ENCODE measurements at places on chromosomes 2 and 18.

DNA sequence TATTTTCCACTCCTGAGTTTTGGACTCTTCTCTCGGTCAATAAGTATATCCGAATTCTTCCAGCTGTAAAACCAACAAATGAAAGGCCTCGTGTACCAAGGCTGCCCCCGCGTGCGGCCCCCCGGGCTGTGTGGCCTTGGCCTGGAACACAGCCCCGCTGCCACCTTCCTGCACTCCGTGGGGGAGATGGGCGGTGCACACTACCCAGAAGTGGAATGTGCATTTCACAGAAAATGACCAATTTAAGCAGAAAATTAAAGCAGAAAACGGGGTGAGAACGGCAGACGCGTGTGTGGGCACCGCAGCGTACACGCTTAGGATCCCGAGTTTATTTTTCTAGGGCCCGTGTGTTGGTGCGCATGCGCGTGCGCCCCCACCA lies 34.4 kb upstream of the ZNF516 start:
- no peak for DNase-seq

DNA sequence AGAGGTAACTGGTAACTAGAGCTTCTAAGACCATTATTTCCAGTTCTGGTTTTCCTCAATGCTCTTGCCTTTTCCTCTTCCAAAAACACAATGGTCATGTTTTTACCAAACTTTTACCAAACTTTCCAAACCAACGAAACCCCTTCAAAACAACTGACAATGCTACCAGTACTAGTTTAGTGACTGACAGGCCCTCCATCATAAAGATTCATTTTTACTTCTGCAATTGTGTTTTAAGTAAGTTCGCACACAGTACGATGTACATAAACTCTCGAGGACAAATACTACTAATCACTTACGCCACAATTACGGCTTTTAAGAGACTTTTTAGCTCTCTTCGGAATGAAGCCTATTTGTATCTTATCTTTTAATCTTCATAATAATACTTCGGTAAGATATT lies 900 bp downstream of the C18orf32 start:
- no peak for DNase-seq

DNA sequence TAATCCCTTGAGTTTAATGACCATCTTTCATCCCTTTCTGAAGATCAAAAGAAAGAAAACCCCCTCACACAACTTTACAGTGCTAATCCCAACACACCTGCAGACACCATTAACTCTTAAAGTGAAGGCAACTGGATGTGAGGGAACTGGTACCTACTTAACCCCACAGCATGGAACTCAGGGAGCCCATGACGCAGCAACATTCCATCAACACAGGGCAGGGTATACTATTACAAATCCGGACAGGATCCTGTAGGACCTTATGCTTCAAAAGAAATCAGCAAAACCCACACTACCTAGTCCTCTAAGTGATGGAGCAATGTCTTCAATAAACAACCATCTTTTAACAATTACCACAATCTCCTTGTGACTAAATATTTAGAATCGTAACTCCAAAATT lies 78.6 kb downstream of the FARSB start:
- DNase-seq: peak; percentile 14

DNA sequence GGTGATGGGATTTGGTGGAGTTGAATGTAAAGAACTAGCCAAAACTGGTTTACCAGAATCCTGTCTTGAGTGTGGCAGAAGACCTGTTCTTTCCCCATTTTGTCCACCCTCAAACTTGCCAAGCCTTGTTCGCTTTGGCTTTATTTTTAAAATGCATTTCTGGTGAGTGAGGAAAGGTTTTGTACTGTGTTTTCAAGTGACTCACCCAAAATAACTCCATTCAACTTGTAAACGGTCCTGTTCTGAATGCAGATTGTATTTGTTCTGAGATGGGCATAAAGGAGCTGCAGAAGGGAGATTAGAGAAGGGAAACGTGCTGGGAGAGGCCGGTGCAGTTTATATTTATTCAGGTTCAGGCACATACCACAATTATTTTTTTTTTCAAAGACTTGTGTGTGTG lies 5.3 kb upstream of the ITPRID2 start:
- DNase-seq: peak; percentile 31

- no peak for DNase-seq
Measured at GRCh38 chr18:26702086-26702485, 153.7 kb upstream of the KCTD1 start.

DNA sequence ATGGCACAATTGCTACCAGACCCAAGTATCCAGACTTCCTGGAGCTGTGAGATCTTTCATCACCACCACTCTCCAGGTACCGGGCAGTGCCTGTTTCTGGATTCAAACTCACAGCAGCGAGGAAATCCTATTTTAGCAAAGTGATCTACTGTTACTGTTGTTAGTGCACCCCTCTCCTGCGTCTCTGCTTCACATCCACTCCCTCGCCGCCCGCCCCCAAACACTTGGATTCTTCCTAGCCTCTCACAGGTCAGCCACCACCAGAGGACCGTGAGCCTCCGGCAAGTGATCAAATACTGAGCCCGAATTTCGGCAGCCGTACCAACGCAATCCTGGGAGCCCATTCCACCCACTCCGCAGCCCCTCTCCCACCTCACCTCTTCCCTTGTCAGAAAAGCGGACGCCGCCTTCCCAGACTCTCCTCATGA lies 519 bp downstream of the METTL4 start:
- peak; percentile 85 for DNase-seq

DNA sequence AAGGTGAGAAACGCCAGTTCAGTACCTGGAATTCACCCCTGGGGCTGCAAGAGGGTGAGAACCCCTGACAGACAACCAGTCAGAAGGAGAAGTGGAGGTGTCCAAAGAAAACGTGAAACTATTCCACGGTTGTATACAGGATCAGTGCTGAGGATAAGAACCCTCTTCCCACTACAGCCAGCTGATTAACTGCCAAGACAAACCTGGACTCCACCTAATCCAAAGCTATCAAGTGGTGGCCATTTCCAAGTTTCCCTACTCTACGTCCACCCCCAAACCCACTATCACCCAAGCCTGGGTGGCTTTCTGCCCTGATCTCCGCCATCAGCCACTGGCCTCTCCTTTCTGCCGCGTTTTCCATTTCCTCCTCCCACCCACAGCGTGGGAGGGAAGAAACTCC lies 312.3 kb upstream of the ID2 start:
- no peak for DNase-seq

GRCh38 chr2:173766537-173767289 lies 198.5 kb downstream of the SP3 start:
- no peak for DNase-seq
